ENCODE measurements at places on chromosomes 11 and 22.

GRCh38 chr11:129040934-129041333 lies 98.3 kb upstream of the TP53AIP1 start:
- no peak for ATAC-seq

DNA sequence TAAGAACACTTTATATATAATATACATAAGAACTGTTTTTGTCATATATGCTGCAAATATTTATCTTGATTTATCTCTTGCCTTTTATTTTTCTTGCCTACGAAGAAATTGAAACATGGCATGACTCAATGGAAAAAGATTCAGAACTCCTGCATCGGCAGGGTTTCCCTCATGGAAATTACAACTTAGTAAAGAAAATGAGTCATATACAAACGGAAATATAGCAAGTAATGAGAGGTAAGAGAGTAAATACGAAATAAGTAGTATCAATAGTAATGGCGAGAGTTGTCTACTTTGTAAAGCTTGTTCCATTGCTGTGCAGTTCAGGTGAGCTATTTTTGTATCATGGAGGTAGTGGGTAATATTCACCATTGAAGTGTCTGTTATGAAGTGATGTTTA lies 350.4 kb downstream of the DDX10 start:
- ATAC-seq = no peak

DNA sequence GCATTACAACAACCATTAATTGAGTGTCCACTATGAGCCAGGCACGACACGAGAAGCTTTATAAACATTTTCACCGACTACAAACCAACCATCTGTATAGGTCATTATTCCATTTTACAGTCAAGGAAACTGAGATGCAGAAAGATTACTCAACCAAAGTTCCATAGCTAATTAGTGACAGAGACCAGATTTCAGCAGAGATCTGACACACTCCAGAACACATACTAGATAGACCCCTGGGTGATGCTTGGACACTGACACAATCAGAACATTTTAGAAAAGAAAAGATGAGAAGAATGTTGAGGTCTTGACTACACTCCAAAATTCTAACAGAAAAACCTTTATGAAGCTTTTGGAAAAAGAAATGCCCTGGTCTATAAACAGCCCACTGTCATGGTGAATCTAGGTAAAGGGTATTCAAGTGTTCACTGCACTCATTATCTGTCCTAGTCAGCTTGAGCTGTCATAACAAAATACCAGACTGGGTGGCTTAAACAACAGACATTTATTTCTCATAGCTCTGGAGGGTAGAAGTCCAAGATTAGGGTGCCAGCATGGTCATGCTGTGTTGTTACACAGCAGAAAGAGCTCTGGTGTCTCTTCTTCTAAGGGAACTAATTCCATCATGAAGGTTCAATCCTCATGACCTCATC lies 89.0 kb downstream of the RELT start:
- ATAC-seq = no peak

GRCh38 chr11:19679952-19680828 lies 32.4 kb upstream of the NAV2 start:
- no peak for ATAC-seq

- ATAC-seq = peak; percentile 46
Measured at GRCh38 chr22:32646476-32646875, 155.0 kb upstream of the TIMP3 start.
